Stimulated activated CD8-positive, alpha-beta memory T cell treated with anti-CD3 and anti-CD28 coated beads, Interleukin-4, amount 100 ng/mL, for 1 hour (primary cell): ENCODE measurements at places on chromosomes 2 and 18.

DNA sequence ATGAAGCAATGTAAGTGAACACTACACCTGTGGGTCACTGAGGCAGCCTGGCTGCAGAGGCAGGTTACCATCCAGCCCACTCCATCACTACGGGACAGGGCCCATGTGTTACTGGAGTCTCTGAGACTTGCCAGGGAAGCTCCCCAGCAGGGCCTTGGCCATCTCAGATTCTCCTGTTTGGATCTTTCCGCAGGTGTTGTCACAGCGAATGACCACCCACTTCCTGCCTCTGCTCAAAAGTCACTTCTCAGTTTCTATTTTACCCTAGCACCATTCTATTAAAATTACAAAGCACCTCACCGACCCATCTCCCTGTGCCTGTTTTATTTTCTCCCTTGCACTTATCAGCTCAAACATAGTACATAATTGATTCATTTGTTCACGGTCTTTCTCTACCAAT, 34.5 kb upstream of the L3MBTL4 start:
- no peak for DNase-seq

DNA sequence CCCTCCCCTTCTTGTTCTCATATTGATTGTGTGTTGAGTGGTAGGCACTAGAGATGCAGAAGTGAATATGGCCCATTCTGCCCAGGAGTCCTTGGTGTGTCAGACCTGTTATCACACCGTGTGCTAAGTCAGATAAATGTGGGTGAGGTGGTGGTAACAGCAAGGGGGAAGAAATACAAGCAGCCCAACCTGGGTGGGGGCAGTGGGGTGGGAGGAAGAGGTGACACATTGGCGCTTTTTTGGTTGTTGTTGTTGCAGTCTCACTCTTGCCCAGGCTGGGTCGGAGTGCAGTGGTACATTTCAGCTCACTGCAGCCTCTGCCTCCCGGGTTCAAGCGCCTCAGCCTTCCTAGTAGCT, 12.8 kb downstream of the B3GNT2 start:
- no peak for DNase-seq

DNA sequence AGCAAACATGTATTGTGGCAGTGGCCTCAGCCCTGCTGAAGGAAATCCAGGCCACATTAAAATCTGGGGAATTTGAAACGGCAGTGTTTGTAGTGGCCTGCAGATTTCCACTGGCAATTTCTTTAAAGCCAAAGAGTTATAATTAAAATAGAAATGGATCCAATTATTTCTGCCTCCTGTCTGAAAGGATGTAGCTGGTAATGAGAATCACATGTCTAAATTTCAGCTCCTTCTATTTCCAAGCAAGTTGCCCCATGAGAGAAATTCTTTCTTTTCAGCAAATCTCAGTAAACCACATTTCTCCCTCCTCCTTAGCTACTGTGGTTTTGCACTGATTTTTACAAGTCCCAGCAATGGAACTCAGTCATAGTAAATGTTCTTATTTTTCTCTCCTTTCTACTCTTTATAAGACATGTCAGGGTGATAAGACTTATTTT, 55.4 kb upstream of the ZNF396 start:
- no peak for DNase-seq

- no peak for DNase-seq
Observed at GRCh38 chr18:49169037-49169521, 218.3 kb upstream of the SMAD7 start.

- no peak for DNase-seq
Observed at GRCh38 chr18:61752973-61753372, 139.8 kb downstream of the RNF152 start.

- DNase-seq, result no peak
Observed at GRCh38 chr18:29373000-29373399, 1196.1 kb upstream of the CDH2 start.

DNA sequence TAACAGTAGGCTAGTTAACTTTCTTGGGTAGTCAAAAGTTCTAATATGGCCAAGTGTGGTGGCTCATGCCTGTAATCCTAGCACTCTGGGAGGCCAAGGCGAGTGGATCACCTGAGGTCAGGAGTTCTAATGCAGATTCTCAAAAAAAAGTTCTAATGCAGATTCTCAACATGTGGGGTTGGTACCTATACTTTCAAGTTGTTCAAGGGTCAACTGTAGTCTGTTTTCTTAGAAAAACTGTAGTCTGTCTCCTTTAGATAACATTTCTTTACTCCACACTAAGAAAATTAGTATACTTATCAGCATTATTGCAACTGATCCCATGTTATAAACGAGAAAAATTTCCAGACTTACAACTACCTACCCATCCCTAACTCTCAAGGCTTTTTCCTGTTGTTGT, 16.6 kb downstream of the INO80D start:
- no peak for DNase-seq

GRCh38 chr2:231687133-231687852, 21.0 kb upstream of the PTMA start:
- peak; percentile 40 for DNase-seq

DNA sequence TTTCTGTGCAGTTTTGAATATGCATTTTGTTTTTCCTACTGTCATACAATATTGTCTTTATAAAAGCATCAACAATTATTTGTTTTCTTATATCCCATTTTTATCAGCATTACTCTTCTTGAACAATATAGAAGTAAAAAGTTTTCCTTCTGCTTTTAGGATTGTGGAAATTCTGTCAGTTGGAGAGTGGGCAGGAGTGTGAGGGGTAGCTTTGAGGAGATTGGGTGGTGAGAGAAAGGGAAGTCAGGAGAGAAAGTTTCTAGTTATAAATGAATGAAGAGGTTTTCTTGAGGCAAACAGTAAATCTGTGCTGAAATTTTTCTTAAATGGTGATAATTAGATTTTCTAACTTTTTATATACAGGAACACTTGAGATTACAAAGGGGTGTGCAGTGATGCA, 151.7 kb upstream of the NOSTRIN start:
- no peak for DNase-seq

GRCh38 chr18:74982946-74983635, 225.8 kb downstream of the PTGR3 start:
- DNase-seq, result no peak

GRCh38 chr2:120237491-120237902, 14.3 kb upstream of the TMEM185B start:
- no peak for DNase-seq

DNA sequence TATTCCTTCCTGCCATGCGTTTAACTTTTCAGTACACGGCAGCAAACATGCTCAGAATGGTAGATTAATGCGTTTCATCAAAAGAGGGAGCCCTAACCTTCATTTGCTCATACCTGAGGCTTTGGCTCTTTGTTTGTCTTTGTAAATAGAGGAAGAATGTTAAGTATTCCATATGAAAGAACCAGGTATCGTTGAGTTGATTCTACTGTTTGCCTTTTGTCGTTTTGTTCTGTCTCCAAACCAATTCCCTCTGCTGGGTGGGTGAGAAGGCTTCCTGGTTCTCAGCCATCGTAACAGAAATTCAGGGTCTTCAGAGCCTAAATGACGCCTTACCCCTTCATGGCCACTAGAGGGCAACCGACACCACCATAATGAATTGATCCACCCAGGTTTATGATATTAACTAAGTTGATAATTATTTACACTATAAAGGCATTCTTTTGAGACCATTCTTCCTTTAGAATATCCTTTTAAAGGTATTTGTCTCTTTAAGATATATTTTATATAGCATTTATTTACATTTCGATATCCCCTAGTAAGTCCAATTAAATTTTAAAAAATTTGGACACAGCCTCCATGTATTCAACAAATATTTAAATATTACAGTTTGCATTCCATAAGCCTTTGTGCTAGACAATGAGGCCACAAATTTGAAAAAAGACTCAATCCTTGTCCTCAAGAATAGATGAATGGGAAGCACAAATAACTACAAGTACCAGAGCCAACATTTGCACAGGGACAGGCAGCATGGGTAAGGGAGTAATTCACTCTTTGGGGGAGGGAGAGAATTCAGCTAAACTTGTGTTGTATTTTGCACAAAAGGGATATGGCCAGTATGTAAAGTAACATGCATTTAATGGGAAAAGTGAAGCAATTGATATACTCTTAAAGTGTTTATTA, 48.1 kb downstream of the TIMM21 start:
- peak; percentile 13 for DNase-seq

DNA sequence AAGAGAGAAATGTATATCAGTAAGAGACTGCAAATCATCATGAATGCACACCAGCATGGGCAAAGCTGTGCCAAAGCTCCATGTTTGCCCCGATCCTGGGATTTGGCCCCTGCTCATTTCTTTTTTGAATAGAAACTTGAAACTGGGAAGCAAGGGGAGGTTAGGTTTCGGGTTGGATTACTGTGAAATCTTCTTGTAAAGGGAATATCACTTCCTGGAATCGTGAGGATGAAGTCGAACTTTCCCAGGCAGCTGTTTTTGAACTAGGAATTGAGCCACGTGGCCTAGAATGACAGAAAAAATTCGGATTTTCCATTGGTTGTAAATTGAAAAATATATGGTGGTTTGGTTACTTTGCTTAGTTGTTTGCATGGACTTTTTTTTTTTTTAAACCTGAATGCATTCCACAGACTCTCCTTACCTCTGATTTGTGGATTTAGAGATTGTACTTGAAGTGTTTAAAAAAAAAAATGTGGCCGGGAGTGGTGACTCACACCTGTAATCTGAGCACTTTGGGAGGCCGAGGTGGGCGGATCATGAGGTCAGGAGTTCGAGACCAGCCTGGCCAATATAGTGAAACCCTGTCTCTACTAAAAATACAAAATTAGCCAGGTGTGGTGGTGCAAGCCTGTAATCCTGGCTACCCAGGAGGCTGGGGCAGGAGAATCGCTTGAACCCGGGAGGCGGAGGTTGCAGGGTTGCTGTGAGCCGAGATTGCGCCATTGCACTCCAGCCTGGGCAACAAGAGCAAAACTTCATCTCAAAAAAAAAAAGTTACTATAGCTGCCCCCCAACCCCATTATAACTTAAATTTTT, 32.1 kb downstream of the GRHL1 start:
- no peak for DNase-seq

DNA sequence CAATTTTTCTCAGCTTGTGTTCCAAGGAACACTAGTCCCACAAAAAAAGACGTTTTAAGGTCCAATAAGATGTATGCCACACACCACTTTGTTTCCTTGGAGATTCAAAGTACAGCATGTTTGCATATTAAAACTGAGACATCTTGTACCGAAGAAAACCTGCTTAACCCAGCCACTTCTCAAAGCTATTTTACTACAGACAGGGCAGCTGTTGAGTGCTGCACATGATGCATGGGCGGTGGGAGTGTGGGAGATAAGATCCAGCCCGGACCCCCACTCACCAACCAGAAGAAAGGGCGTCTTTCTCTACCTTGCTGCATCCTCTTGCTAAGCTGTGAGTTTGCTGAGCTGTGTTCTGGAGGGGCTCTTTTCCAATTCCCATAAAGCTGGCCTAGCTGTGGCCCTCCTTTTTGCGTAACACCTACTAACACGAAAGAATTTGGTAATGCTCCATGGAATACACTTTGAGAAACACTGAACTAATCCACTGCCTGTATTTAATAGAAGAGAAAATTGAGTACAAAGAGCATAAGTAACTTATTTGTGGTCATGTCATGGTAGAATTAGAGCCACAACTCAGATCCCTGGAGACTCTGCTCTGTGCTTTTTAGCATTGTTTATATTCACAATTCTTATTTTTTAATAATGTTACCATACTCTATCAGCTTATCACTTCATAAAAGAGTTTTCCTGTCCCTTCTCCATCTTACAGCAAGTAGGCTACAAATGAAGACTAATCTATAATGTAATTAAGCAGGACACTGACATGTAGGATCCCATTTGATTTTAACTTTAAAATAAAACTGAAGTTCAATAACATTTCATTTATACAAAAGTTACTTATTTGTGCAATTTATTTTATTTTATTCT, 90.0 kb downstream of the PLEKHM3 start:
- DNase-seq, result no peak

GRCh38 chr2:180991361-180991760, 11.0 kb downstream of the UBE2E3 start:
- DNase-seq, result no peak

GRCh38 chr2:67776276-67776675, 286.5 kb downstream of the C1D start:
- DNase-seq, result no peak

DNA sequence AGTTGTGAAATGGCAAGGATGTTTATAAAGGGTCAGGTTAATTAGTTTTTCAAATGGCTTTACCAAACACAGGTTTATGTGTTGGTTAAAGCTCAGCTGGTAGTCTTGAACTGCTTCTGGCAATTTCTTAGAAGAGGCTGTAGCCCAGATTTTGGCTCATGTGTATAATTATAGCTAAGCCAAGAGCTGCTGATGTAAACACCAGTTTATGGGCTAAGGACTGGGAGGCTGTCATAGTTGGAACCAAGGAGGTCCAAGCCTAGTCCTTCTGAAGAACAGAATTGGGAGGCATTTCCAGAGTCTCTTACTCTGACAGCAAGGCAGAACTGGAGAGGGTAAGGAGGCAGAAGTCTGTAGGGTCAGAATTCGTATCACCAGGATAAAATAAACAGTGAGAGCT, 25.4 kb downstream of the UBE2E3 start:
- no peak for DNase-seq

DNA sequence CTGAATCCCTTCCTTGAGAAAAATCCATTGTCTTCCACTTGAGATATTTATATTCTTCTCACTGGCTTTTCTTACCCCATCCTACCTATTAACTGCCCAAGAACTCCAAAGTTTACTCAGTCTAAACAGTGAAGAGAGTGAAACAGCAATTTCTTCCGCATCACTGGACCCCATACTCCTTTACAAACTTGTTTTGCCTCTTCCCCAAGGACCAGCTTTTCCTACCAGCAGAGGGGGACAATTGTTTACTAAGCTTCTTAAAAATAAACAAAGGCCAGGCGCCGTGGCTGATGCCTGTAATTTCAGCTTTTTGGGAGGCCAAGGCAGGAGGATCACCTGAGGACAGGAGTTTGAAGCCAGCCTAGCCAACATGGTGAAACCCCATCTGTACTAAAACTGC, 52.0 kb downstream of the LRATD1 start:
- DNase-seq, result no peak

DNA sequence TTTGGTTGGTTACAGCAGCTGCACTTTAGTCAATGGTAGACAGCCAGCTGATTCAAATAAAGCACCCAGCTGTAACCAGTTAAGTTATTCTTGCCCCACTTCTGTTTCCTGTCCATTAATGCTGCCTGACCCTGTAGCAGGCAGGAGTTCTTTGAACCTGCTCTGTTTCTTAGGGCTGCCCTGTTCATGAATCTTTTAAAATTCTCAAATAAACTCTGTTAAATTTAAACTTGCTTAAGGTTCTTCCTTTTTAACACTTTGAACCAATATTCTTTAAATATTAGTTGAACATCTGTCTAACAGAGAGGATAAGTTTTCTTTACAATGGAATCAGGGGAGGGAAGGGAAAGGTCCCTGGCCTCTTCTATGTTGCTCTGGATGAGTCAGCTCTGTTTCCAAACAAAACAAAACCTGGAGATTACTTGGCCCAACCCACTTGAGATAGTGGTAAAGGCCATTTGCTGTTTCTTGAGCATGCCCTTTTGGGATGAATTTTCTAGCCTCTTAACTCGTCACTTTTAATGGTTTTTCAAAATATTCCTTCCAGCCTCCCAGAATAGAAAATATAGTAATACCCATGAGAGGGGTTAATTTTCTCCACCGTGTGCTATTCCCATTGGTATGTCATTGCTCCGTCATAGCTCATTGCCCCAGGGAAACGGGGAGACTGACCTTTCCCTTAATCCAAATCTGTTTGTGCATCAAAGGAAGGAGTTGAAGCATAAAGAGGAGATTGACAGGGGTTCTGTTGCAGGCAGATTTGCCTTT, 112.1 kb upstream of the FHL2 start:
- no peak for DNase-seq

GRCh38 chr2:20231159-20231558, 6.2 kb upstream of the SDC1 start:
- DNase-seq, result no peak

GRCh38 chr18:75222407-75222806, 11.8 kb downstream of the TSHZ1 start:
- no peak for DNase-seq
